ENCODE measurements at places on chromosomes 16 and 17. TPM values are rescaled to one million over a fixed set of nuclear protein-coding genes. Genes with fewer than 3 reads are reported as not detected.

GRCh38 chr16:74573622-74574021, 33.3 kb downstream of the GLG1 start:
- no peaks in the 10 kb centered on the region for H3K36me3 ChIP-seq
- no peak overlapping the region for H3K4me3 ChIP-seq
- no peak overlapping the region for H3K27ac ChIP-seq
- no peaks in the 10 kb centered on the region for H3K27me3 ChIP-seq

GRCh38 chr16:26500326-26500725, 566.4 kb upstream of the C16orf82 start:
- no peak for DNase-seq
- H3K36me3 ChIP-seq = no peaks in the 10 kb centered on the region
- no peaks in the 10 kb centered on the region for H3K27me3 ChIP-seq
- no peak overlapping the region for H3K27ac ChIP-seq

DNA sequence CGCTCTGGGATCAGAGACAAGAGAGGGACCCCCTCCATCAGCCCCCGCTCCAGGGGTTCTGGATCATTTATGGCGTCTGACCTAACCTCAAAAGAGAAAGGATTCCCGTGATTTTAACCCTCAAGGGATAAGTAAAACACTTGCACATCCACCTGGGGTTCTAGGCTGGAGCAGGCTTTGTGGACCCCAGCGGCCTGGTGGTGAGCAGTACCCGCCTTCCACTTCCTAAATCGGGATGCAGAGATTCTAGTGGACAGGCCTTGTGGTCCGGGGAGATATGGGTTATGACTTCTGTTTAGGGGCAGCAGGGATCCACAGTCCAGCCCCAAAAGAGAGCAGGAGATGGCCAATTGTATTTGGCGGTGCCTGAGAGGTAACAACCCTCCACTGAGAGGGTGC, 684 bp upstream of the PITPNM3 start:
- no peak overlapping the region for H3K27ac ChIP-seq
- H3K4me1 ChIP-seq = peaks cover 6% of the 10 kb centered on the region
- no peaks in the 10 kb centered on the region for H3K36me3 ChIP-seq
- no peaks in the 10 kb centered on the region for H3K27me3 ChIP-seq
- peak overlapping the region; percentile 65 for H3K4me3 ChIP-seq
- no peak for DNase-seq

GRCh38 chr17:53950207-53950857, 127.6 kb downstream of the KIF2B start:
- no peak for DNase-seq
- no peaks in the 10 kb centered on the region for H3K4me1 ChIP-seq
- no peak overlapping the region for H3K4me3 ChIP-seq
- no peak overlapping the region for H3K27ac ChIP-seq

- no peak overlapping the region for H3K27ac ChIP-seq
- no peaks in the 10 kb centered on the region for H3K4me1 ChIP-seq
- DNase-seq = no peak
- H3K27me3 ChIP-seq = no peaks in the 10 kb centered on the region
These were observed 534.9 kb upstream of the HSBP1 start for GRCh38 chr16:83272843-83273242.

Gene C16orf96
- total RNA-seq = not detected

Gene CBX4
- total RNA-seq = 6.2 TPM

GRCh38 chr17:38671939-38672720, 2.6 kb downstream of the EPOP start:
- H3K27ac ChIP-seq = no peak overlapping the region
- H3K36me3 ChIP-seq = no peaks in the 10 kb centered on the region
- no peak overlapping the region for H3K4me3 ChIP-seq
- peaks cover 19% of the 10 kb centered on the region for H3K4me1 ChIP-seq
- no peak for DNase-seq
- peaks cover 8% of the 10 kb centered on the region for H3K27me3 ChIP-seq

GRCh38 chr16:19808061-19808641, 76.5 kb downstream of the GPRC5B start:
- H3K4me1 ChIP-seq = peaks cover 20% of the 10 kb centered on the region
- no peak overlapping the region for H3K4me3 ChIP-seq

GRCh38 chr16:12225806-12226465, 249.4 kb downstream of the SNX29 start:
- no peak overlapping the region for H3K27ac ChIP-seq
- DNase-seq = no peak
- H3K4me3 ChIP-seq = no peak overlapping the region
- no peaks in the 10 kb centered on the region for H3K36me3 ChIP-seq

Gene ZNF276
- 25.0 TPM for total RNA-seq

GRCh38 chr16:53651357-53651756, 52.3 kb downstream of the RPGRIP1L start:
- no peak overlapping the region for H3K4me3 ChIP-seq
- no peaks in the 10 kb centered on the region for H3K4me1 ChIP-seq
- no peak for DNase-seq
- no peak overlapping the region for H3K27ac ChIP-seq
- H3K36me3 ChIP-seq = peaks cover 2% of the 10 kb centered on the region

DNA sequence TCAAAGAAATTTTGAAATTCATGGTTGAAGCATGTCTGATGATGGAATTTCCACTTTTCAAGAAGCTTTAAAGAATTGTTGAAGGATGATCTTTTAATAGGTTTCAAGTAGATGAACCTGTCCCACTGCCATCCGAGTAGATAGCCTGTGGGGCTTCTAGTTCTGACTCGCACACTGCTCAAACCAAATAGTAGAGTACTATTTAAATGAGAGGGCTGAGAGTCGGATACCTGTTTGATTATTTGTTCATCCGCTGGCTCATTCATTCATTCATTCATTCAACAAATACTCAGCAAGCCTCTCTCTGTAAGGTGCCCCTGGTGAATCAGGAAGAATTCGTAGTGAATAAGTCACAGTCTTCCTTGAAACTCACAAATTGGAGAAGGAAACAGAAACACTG, 108.2 kb upstream of the IRX5 start:
- H3K36me3 ChIP-seq = no peaks in the 10 kb centered on the region
- no peak overlapping the region for H3K4me3 ChIP-seq
- no peaks in the 10 kb centered on the region for H3K4me1 ChIP-seq
- no peak for DNase-seq
- H3K27ac ChIP-seq = no peak overlapping the region

GRCh38 chr17:68290955-68291835, at the start of the genes ARSG and SLC16A6:
Gene ARSG, plus strand, starts transcription at chr17:68291495. Its CDS starts 15,999 bp downstream, at chr17:68307494.
Gene SLC16A6, minus strand, starts transcription at chr17:68291127. Its CDS starts 12,807 bp downstream, at chr17:68278320.
- no peaks in the 10 kb centered on the region for H3K4me1 ChIP-seq
- no peaks in the 10 kb centered on the region for H3K36me3 ChIP-seq
- no peaks in the 10 kb centered on the region for H3K27me3 ChIP-seq
- no peak for DNase-seq

GRCh38 chr16:528111-529011, 849 bp downstream of the CAPN15 start:
- H3K27me3 ChIP-seq = no peaks in the 10 kb centered on the region
- H3K36me3 ChIP-seq = no peaks in the 10 kb centered on the region
- H3K4me3 ChIP-seq = peak overlapping the region; percentile 79

- H3K4me3 ChIP-seq = peak overlapping the region; percentile 93
- H3K27ac ChIP-seq = peak overlapping the region; percentile 97
- H3K27me3 ChIP-seq = no peaks in the 10 kb centered on the region
- DNase-seq = no peak
- no peaks in the 10 kb centered on the region for H3K36me3 ChIP-seq
These were observed 302 bp downstream of the LITAF start for GRCh38 chr16:11586378-11586855.

GRCh38 chr16:29738514-29738913, 7.3 kb downstream of the C16orf54 start:
- DNase-seq = no peak
- H3K27ac ChIP-seq = no peak overlapping the region
- no peaks in the 10 kb centered on the region for H3K27me3 ChIP-seq

- peaks cover 76% of the 10 kb centered on the region for H3K36me3 ChIP-seq
- H3K27ac ChIP-seq = no peak overlapping the region
- H3K4me3 ChIP-seq = no peak overlapping the region
- H3K4me1 ChIP-seq = peaks cover 11% of the 10 kb centered on the region
These were observed 49.6 kb downstream of the PLD6 start for GRCh38 chr17:17156511-17156910.

Gene FOXN1
- not detected for total RNA-seq

- peaks cover 14% of the 10 kb centered on the region for H3K36me3 ChIP-seq
- no peaks in the 10 kb centered on the region for H3K27me3 ChIP-seq
- H3K27ac ChIP-seq = no peak overlapping the region
- no peak overlapping the region for H3K4me3 ChIP-seq
These were observed 9.2 kb downstream of the FSCN2 start for GRCh38 chr17:81537343-81537855.

- H3K36me3 ChIP-seq = no peaks in the 10 kb centered on the region
- H3K4me1 ChIP-seq = peaks cover 9% of the 10 kb centered on the region
- H3K27me3 ChIP-seq = no peaks in the 10 kb centered on the region
- no peak overlapping the region for H3K27ac ChIP-seq
- DNase-seq = no peak
- no peak overlapping the region for H3K4me3 ChIP-seq
These were observed 10.5 kb upstream of the ALDOA start for GRCh38 chr16:30054959-30055553.

DNA sequence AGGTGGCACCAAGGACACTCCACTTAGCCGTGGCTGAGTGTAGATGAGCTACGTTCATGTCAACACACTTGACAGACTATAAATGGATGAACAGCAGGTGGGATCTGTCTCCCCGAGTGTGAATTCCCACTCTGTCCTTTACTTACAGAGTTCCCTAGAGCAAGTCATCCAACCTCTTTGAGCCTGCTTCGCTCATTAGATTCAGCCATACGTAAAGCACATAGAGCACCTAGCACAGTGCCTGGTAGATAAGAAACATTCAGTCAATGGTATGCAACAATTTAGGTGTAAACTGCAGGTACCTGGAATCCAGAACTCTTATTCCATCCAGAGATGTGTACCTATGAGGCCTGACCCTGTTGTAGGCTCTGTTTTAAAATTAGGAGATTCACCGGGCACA, 227.8 kb upstream of the C16orf82 start:
- no peaks in the 10 kb centered on the region for H3K4me1 ChIP-seq
- H3K4me3 ChIP-seq = no peak overlapping the region
- H3K27me3 ChIP-seq = no peaks in the 10 kb centered on the region
- no peak overlapping the region for H3K27ac ChIP-seq

- H3K27me3 ChIP-seq = no peaks in the 10 kb centered on the region
- no peaks in the 10 kb centered on the region for H3K4me1 ChIP-seq
- no peak overlapping the region for H3K27ac ChIP-seq
These were observed 48.4 kb downstream of the CLEC16A start for GRCh38 chr16:10992797-10993196.

DNA sequence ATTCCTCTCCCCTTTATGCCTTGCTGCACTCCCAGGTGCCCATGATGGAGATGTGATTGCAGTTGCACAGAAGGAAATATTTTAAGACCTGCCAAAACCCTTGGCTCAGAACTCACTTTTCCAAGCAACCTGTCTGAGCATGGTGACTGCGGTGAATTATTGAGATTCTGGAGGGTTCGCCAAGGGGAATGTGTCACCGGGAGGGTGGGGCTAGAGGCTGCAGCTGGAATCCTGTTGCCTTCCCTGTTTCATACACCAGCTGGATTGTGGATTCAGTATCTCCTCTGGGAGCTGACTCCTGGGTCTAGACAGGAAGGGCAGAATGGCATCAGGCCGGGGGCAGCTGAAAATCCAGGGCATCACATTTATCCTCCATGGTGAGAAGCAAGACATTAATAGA, 527.2 kb downstream of the TMEM114 start:
- H3K27me3 ChIP-seq = no peaks in the 10 kb centered on the region
- H3K4me1 ChIP-seq = no peaks in the 10 kb centered on the region
- DNase-seq = no peak
- H3K36me3 ChIP-seq = no peaks in the 10 kb centered on the region

Gene SLC38A8
- total RNA-seq = not detected

Gene CLEC18B
- total RNA-seq = not detected

Gene FOXC2
- total RNA-seq = 54.5 TPM

Gene VAMP2
- 50.3 TPM for total RNA-seq

GRCh38 chr17:28643983-28644786, 773 bp downstream of the BLTP2 start:
- peak overlapping the region; percentile 84 for H3K27ac ChIP-seq
- H3K27me3 ChIP-seq = no peaks in the 10 kb centered on the region
- peaks cover 29% of the 10 kb centered on the region for H3K36me3 ChIP-seq
- H3K4me3 ChIP-seq = peak overlapping the region; percentile 96
- H3K4me1 ChIP-seq = peaks cover 13% of the 10 kb centered on the region

Gene EVPLL
- not detected for total RNA-seq

DNA sequence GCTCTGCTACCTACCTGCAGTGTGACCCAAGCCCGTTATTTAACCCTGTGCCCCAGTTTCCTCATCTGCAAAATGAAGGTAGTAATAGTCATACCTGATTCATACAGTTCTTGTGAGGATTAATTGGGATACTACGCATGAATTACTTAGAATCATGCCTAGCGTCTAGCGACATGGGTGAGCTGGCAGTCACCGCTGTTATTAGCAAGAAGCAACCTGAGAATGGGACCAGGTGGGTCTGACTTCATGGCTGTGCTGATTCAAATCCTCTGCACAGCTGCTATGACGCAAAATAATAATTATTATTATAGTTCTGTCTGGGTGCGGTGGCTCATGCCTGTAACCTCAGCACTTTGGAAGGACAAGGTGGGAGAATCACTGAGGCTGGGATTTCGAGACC, 7.9 kb downstream of the SOCS1 start:
- H3K27ac ChIP-seq = no peak overlapping the region
- no peaks in the 10 kb centered on the region for H3K27me3 ChIP-seq
- no peak for DNase-seq
- H3K4me1 ChIP-seq = no peaks in the 10 kb centered on the region
- no peak overlapping the region for H3K4me3 ChIP-seq
- H3K36me3 ChIP-seq = no peaks in the 10 kb centered on the region

DNA sequence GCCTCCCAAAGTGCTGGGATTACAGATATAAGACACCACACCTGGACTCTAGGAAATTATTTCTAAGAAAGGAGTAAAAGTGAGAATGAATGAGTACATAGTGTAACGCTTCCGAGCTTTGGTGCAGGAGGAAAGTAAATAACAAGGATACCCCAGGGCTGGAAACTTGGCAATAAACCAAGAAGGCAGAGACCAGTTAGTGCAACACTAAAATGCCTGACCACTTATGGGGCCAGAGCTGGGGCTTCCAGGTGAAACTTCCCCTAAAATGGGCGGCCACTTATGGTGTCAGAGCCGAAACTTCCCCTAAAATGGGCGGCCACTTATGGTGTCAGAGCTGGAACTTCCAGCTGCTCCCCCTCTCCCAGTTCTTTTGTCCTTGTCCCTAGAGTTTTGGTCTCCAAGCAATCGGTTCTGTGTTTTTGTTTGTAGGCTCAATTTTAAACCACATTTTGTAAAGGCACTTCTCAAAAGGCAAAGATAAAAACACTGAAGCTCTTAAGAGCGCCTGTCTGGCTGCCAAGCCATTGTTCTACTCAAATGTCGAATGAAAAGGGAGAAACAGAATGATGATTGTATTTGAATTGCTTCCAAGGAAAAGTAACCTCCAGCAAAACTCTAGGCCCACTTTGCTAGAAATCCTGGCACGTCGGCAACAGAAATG, 63.9 kb downstream of the NXN start:
- no peak for DNase-seq
- H3K4me1 ChIP-seq = no peaks in the 10 kb centered on the region
- H3K36me3 ChIP-seq = no peaks in the 10 kb centered on the region
- no peak overlapping the region for H3K27ac ChIP-seq

GRCh38 chr16:26700250-26700649, 366.5 kb upstream of the C16orf82 start:
- H3K27me3 ChIP-seq = no peaks in the 10 kb centered on the region
- no peaks in the 10 kb centered on the region for H3K4me1 ChIP-seq
- DNase-seq = no peak
- no peaks in the 10 kb centered on the region for H3K36me3 ChIP-seq

GRCh38 chr17:1560101-1560857, 2.3 kb downstream of the PITPNA start:
- H3K27ac ChIP-seq = no peak overlapping the region
- H3K4me1 ChIP-seq = peaks cover 7% of the 10 kb centered on the region
- no peaks in the 10 kb centered on the region for H3K27me3 ChIP-seq

Gene MAP2K6
- 6.3 TPM for total RNA-seq

- DNase-seq = no peak
- no peaks in the 10 kb centered on the region for H3K27me3 ChIP-seq
These were observed 25.4 kb upstream of the NSRP1 start for GRCh38 chr17:30091121-30091670.

Measured in thoracic aorta (tissue), 2 donors.